Brain pericyte (primary cell): ENCODE measurements at places on chromosomes 7 and 10.

GRCh38 chr10:112593023-112593422 lies 146.0 kb downstream of the VTI1A start:
- no peak for DNase-seq

DNA sequence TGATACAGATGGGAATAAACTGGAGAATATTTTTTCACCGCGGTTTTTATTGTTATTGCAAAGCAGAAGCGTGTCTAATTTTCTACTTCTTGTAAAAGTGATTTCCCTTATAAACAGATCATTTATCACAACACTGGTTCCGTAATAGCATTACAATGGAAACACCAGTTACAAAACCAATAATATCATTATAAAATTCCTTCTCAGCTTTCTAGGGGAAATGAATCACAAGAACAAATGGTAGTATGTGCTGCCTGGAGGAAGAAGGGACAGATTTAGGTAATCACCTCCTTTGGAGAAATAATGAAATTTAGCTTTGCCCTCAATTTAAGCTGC lies 2.4 kb upstream of the CCDC6 start:
- DNase-seq, result no peak

DNA sequence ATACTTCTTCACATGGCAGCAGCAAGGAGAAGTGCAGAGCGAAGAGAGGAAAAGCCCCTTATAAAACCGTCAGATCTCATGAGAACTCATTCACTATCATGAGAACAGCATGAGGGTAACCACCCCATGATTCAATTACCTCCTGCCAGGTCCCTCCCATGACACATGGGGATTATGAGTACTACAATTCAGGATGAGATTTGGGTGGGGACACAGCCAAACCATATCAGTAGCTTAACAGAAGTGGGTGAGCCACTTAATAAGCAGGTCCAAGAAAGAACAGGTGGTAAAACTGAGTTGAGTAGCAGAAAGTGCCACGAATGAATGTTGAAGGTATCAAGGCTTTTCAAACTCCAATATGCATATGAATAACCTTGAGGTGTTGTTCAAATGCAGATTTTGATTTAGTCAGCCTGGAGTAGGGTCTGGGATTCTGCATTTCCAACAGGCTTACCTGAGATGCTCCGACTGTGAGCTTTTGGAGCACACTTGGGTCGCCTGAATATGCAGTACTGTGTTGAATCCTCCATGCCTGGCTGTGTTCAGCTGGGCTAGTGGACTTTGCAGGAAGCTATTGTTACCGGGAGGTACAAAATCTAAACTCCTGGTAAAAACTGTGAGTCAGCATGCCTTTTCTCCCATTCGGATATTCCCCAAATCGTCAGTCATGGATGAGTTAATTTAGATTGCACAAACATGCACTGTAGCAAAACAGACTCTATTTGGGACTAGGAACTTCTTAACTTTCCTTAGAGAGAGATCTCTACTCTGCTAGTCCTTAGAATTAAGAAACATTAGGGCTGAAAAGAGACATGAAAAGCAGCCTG lies 69.0 kb upstream of the PRKCQ start:
- no peak for DNase-seq

GRCh38 chr7:157515342-157516041 lies 178.7 kb downstream of the DNAJB6 start:
- no peak for DNase-seq

DNA sequence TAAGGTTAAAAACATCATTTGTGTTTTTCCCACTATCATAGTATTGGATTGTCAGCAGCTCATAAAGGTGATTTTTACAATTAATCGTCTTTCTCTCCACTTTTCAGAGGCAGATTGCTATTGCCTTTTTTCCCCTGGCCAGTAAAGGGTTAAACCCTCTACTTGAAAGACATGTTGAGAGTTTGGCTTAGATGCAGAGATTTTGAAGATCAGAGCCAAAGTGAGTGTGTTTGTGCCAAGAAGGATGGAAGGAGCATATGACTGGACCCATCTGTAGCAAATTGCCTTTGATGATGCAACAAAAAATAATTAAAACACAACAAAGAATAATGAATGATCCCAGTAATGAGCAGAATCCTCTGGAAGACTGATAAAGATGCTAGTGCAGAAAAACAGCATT lies 373.1 kb downstream of the MALRD1 start:
- DNase-seq, result no peak

DNA sequence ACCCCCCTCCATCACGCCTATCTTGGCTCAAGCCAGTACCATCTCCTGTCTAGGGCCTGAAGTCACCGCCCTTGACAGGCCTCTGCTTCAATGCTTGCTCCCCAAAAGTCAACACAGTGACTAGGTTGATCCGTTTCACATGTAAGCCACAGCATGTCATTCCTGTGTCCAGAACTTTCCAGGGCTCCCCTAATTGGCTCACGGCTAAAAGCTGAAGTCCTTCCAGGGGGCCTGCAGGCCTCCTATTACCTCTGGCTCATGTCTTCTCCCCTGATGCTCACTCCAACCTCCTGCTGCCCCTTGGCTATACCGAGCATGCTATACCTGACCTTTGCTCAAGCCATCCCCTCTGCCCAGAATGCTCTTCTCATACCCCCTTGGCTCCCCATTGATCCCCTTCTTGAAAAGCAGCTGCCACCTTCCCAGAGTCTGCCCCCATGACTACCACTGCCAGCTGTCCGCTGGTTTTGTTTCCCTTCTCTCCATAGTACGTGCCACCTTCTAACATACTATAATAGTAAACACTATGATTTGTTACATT lies 39.1 kb downstream of the CPXM2 start:
- no peak for DNase-seq

DNA sequence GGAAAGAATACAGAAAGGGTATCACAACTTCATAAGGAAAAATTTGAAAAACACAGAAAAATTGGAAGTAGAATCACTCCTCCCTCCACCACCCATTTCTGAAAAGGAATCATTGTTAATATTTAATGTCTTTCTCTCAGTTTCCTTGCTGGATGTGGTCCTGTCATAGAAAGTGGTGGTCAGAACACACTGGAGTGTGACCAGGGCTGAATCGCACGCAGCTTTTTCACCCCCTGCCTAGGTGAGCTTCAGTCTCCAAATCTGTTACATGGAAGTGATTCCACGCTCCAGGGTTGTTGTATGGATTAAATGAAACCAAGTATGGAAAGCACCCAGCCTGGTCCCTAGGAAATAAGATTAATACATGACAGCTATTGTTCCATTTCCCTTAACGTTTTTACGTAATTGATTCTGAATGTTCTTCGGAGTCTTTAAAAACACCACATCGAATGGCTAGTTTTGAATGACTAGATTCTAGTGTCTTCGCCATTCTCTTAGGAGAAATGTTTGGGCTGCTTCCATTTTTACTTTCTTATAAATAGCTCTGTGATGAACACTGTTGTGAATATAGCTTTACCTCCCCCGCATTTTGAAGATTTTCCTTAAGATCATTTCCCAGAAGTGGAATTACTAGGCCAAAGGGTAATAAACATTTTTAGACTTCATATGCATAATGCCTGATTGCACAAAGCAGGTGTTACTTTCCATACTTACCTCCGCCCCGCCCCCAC lies 10.9 kb upstream of the DUSP5 start:
- no peak for DNase-seq

DNA sequence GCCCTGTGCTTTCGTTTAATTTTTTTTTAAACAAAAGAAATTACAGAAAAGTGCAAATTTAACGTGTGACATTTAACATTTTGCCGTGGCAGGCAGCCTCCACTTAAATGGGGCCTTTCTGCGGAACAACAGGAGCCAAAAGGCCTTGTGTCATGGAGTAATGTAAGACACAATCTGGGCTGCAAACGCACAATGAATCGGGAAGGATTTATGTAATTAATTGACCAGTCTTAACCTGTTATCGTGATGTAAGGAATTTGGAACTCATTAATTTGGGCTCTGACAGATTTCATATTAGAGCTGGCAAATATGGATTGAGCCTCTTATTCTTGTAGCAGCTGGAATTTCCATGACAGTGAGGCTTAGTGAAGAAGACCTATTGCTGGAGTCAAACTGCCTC lies 86.4 kb downstream of the SNX10 start:
- no peak for DNase-seq

GRCh38 chr7:128167042-128167701 lies 73.9 kb upstream of the LEP start:
- no peak for DNase-seq

GRCh38 chr10:60842694-60843093 lies 64.4 kb downstream of the CDK1 start:
- no peak for DNase-seq

GRCh38 chr10:104033401-104033930 lies 52.2 kb downstream of the COL17A1 start:
- DNase-seq, result no peak

GRCh38 chr10:71865561-71866041 lies 14.6 kb upstream of the PSAP start:
- DNase-seq, result no peak

DNA sequence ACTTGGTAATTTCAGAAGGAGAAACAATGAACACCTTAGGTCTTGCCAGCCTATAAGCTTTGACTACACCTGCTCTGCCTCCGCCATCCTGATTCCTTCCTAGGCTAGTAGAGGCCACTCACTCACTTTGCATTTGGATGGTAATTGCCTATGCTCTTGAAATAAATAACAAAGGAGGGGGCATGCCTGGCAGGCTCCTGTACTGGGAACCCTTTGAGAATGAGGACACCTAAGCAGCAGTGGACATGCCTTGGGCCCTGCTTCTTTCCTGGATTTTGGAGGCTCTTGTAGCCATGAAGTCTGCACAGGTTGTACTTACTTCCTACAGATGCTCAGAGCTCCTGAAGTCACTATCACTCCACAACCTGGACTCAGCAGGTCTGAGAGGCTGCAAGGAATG lies 65.8 kb downstream of the BLNK start:
- DNase-seq, result no peak

DNA sequence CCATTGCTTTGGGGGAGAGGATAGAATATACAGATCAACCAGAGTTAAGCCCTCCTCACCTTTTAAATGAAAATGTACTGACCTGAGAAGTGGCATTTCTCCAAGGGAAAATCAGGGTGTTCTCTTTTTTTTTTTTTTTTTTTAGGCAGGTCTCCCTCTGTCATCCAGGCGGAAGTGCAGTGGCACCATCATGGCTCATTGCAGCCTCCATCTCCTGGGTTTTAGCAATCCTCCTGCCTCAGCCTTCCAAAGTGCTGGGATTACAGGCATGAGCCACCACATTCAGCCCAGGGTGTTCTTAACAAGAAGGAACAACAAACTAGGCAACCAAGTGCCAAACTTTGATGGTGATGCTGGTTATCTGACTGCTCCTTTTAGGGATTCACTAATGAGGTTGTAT lies 111.0 kb downstream of the SVOPL start:
- DNase-seq, result no peak

- no peak for DNase-seq
Observed at GRCh38 chr10:110893559-110894179, 21.9 kb downstream of the PDCD4 start.

GRCh38 chr10:33334153-33334804 lies at the start of gene NRP1:
TSS of gene NRP1 (minus strand) at chr10:33334667. CDS start at chr10:33334382, 285 bp downstream.
- no peak for DNase-seq

- no peak for DNase-seq
Observed at GRCh38 chr10:58578366-58578765, 65.7 kb downstream of the BICC1 start.

GRCh38 chr7:50272808-50273207 lies 31.7 kb upstream of the IKZF1 start:
- no peak for DNase-seq

DNA sequence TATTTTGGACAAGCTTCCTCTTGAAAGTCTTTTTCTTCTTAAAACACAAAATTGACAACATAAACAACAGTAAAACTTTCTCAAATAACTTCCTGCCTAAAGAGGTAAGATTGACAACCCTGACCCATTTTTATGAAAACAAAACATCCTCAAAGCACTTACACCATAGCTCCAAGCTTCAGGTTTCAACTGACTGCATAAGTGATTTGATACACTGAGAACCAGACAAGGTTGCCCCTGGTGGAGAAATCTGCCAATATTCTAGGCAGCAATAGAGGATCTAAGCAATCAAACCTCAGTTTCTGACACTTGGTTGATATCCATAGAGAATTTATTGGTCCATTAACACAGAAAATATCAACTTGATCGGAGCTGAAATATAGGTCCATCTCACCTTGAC lies 147.8 kb downstream of the ELAPOR2 start:
- no peak for DNase-seq

GRCh38 chr10:133196221-133196915 lies 33.6 kb upstream of the UTF1 start:
- DNase-seq, result no peak
